GOT3 (cell line): ENCODE measurements at places on chromosomes 6 and 20.

DNA sequence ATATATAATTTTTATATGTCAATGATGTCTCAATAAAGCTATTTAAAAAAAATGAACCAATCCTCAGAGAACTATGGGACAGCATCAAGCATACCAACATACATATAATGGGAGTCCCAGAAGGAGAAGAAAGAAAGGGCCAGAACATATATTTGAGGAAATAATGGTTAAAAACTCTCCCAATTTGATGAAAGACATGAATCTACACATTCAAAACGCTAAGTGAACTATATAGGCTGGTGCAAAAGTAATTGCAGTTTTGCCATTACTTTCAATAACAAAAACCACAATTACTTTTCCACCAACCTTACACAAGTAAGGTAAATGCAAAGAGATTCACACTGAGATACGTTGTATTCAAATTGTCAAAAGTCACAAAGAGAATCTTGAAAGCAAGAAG is 43.4 kb downstream of the ZNF133 start:
- DNase-seq = no peak

DNA sequence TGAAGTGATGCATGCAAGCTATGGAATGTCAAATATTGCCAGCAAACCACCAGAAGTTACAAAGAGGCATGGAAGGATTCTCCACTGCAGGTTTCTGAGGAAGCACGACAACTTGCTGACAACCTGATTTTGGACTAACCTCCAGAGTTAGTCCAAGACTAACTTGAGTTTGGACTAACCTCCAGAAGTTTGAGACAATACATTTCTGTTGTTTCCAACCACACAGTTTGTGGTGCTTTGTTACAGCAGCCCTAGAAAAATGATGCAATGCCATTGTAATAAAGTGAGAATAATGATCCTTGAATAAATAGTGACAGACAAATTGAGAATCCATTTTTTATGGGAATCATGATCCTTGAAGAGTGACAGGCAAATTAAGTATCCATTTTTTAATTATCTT is 169.9 kb upstream of the HDDC2 start:
- no peak for DNase-seq

DNA sequence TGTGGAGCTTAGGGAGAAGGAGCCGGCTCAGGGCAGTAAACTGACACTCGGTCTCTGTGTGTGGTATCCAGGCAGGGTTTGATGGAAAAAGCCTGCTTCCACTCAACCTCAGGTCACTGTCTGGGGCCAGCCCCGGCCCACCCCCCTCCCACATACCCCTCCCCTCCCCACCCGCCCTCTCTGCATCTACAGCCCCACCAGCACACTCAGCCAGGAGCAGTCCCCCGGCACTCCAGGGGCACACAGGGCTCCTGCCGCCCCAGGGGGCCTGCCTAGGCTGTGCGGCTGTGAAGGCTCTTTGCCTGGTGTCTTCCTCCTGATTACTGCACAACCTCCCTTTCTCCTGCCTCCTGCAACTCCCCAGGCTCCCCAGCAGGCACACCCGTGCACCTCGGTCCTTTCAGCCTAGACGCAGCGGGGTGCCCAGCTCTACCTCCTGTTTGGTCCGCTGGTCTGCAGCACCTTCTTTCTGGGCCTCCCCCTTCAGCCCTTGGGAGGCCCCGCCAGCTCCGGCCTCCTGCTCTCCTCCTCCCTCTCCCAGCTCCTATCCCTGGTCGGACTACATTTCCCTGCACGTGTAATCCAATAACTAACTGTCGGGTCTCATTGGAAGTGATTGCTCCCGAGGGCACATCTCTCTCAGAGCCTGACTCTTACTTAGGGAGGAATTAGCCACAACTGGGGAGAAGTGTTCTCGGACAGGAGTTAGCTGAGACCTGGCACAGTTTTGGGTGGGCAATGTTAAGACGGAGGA is 1.3 kb upstream of the FOXF2 start:
- DNase-seq = no peak

- DNase-seq = no peak
These were observed 1.1 kb downstream of the ITCH start for GRCh38 chr20:34364223-34364506.

DNA sequence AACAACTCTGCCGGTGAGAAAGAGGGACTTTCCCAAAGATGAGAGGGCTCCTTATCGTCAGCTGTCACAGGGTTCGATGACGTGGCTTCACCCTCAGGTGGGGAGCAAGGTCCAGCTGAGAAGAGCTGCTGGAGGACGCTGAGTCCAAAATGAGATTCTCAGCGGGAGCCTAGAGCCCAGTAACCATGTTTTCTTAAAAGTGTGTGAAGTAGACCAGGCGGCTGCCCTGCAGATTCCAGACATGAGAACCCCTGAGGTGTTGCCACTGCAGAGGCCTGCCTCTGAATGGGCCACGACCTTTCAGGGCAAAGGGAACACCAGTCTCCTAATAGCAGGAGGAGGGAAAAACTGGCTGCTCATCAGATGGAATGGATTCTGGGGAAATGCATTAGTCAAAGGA is 375.1 kb downstream of the BTBD9 start:
- DNase-seq = no peak

DNA sequence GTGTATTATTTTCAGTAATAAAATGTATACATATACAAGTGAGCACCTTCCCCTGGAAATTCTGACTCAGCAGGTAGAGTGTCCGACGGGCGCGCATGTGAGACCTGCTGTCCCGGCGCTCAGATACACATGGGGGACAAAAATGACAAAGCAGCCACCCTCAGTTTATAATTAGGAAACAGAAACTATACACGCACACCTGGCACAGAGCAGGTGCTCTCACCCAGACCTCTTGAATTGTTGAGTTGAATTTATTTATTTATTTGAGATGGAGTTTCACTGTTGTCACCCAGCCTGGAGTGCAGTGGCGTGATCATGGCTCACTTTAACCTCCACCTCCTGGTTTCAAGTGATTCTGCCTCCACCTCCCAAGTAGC is 180.4 kb downstream of the ZDHHC14 start:
- DNase-seq = no peak

DNA sequence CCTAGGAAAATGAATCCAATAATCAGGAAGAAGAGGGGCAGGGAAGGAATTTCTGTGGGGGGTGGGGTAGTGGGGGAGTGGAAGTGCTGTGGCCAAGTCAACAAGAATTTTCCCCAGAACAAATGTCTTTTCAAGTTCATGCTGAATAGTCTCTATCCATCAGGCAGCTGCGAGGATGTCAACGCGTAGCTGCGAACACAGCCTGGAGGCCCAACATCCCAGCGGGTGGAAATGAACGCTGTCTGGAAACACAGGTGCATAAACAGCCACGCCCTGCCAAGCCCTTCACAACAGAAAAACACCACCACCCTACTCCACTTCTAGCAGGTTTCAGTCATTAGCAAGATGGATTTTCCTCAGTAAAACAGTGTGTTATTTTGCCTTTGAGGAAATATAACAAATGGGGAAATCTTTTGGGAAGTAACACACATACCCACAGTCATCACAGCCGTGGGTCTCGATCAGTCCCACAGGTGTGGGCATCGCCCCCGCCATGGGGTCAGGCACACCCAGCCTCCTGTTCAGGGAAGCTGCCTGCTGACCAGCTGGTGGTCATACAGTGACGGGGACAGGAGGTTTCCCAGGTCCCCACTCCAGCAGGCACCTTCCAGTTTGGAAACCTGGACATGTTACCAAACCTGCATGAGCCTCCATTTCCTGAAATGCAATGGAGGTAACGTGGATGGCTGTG is 112.1 kb upstream of the THBS2 start:
- DNase-seq = no peak

DNA sequence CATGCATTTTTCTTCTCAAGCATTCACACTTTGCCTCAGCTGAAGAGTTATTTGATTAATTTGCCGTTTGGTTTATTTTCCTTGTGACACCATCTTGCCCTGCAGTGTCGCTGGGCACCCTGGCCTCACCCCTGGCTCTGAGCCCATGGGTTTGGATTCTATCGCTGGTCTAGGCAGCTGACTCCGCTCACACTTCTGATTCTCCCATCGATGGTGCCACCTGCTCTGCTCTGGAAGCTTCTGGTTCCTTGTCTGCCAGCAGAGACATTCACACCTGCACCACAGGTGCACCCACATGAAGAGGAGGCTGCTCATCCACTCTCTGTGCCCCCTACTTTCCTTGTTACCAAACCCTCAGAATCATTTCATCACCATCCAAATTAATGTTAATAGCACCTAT is 291.6 kb upstream of the CDH4 start:
- no peak for DNase-seq

- no peak for DNase-seq
These were observed 41.3 kb downstream of the HLA-DPB1 start for GRCh38 chr6:33116841-33117711.

GRCh38 chr20:38162878-38163875 is 1.9 kb downstream of the TGM2 start:
- no peak for DNase-seq

DNA sequence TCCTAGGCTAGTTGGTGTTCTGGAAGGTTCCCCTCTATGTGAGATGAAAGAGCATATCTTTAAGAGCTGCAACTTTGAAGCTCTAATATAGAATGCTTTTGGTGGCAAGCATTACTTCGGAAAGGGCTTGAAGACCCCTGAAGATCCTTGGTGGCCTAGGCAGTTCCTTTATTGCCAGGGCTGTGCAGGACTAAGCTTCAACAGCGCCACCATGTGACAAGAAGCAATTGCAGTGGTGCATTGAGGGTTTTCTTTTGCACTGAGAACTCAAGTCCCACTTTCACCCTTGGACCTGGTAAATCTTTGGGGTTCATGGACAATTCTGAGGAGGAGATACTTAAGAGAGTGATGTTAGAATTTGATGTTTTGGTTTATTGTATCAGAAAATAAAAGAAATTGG is 237.4 kb upstream of the GMDS start:
- DNase-seq = no peak

DNA sequence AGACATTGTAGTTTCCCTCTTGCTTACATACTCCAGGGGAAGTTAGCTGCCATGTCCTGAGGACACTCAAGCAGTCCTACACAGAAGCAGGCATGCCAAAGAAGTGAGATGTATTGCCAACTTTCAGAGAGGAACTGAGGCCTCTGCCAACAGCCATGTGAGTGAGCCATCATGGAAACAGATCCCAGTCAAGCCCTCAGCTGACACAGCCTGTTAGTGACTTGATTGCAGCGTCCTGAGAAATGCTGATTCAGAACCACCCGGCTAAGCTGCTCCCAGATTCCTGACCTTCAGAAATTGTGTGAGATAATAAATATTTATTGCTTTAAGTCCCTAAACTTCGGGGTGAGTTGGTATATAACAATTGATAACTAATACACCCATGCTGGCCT is 38.1 kb downstream of the GSTA2 start:
- no peak for DNase-seq

GRCh38 chr6:129353067-129353466 is 356.9 kb downstream of the ARHGAP18 start:
- DNase-seq = no peak

DNA sequence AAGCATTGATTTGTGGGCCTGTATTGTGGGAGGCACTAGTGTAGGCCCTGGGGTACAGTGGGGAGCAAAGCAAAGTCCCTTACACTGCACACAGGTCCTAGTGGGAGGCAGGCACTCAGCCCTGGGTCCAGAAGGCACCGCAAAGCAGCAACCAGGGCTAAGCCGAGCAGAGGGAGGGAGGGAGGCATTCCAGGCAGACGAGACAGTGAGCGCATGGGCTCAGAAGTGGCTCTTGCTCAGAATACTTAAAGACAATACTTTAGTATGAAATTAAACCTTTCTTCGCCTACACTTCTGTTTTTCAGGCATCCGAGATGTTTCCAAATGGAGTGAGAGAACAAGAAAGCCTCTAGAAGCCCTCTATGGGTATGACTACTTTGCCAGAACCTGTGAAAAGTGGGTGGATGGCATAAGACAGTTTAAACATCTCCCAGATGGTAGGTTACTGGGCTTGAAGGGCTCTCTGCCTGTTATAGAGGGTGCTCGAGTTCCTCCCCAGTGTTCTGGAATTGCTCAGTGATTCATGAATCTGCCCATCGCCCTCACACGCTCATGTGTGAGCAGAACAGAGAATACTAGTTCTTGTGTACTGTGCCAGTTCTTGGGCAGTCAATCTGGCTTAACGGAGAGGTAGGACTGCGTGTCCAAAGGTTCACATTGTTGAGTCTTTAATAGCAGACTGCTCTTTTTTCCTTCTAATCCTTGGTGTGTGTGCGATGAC is 18.7 kb downstream of the BPHL start:
- DNase-seq = no peak

DNA sequence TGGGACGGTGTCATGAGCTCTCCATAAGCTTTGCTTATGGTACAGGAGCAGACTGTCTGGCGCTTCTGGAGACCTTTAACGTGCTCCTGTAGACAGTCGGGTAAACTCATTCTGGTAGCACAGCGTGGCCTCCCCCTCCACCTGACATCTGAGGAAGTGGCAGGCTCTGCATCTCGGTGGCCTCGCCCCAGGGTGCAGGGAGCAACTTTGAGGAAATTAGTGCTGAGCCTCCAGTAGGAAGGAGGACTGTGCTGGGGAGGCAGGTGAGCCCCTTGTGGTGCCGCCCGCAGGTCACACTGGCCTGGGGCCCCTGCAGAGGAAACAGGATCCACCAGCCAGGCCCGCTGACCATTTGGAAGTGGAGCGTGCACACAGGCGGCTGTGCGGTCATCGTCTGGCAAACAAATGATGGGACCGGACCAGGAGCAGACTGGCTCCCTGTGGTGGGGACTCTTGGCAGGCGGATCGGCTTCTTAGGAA is 57.9 kb downstream of the SYNJ2 start:
- no peak for DNase-seq

GRCh38 chr6:118280210-118280609 is 267.9 kb upstream of the PLN start:
- DNase-seq = no peak

DNA sequence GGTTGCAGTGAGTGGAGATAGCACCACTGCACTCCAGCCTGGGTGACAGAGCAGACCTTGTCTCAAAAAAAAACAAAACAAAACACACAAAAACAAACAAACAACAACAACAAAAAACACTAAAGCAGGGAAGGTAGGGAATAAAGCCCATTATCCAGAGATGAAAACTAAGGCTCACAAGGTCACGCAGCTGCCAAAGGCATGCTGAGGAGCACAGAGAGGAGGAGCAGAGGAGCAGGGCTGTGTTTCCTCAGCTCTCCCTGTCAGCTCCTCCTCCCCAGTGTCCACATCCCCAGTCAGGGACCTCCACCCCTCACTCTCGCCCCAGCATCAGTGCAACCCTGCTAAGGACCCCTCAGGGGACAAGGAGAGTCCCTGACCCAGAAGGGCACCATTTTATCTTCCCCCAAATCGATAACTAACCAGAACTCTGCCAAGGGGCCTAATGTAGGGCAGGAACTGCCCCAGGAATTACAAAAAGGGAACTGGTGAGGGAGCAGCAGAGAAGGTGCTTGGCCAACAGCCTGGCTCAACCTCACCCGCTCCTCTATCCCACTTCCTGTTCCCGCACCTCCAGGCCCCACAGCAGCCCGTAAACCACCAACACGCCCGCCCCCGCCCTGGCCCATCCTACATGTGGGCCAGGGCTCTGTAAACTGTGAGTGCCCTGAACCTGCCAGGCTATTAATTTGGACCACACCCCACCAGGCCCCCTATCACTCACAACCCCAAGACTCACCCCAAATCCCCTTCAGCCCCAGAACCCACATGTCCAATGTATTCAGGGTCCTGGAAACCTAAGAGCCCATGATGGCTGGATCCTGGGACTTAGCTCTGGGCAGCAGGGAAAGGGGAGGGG is 9.0 kb downstream of the TEAD3 start:
- no peak for DNase-seq
